Trophoblast cell (in vitro differentiated cells and primary cell): ENCODE measurements at places on chromosomes 7 and 10.

DNA sequence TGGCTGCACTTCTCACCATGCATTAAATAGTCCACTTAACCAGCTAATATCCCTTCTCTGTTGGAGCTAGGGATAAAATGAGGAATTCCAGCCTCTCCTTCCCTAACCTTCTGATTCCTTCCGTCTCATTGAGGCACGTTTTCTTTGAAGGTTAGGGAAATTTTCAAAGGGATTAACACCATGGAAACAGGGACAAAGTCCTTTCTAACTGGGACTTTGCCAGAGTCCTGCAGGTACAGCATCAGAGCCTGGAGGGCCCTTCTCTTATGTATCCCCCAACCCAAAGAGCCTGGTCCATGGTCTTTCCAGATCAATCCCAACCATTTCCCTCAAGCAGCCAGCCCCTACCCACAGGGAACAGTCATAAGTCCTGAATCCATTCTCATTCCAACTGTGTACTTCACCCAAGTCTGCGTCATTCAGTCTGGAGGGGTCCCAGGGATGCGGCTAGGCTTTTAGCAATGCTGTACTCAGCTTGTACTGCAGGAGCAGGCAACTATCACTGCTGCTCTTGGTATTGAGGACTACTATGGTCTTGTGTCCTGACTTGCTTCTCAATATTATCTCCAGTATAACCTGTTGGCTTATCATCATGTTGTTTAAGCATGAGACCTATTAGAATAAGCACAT is 34.6 kb upstream of the CROT start:
- H3K27ac ChIP-seq = no peak overlapping the region
- DNase-seq = no peak
- no peaks in the 10 kb centered on the region for H3K27me3 ChIP-seq
- H3K36me3 ChIP-seq = no peaks in the 10 kb centered on the region

- no peaks in the 10 kb centered on the region for H3K36me3 ChIP-seq
- no peak overlapping the region for H3K27ac ChIP-seq
- H3K4me3 ChIP-seq = no peak overlapping the region
- no peaks in the 10 kb centered on the region for H3K27me3 ChIP-seq
- no peaks in the 10 kb centered on the region for H3K4me1 ChIP-seq
These were observed 13.5 kb upstream of the ITIH2 start for GRCh38 chr10:7689591-7689990.

GRCh38 chr10:92130622-92131274 is 160.1 kb downstream of the CPEB3 start:
- H3K27ac ChIP-seq = no peak overlapping the region
- H3K4me3 ChIP-seq = no peak overlapping the region
- no peak for DNase-seq

- peak; percentile 67 for DNase-seq
- no peaks in the 10 kb centered on the region for H3K36me3 ChIP-seq
- no peak overlapping the region for H3K27ac ChIP-seq
- no peak overlapping the region for H3K4me3 ChIP-seq
These were observed 70.5 kb downstream of the AHR start for GRCh38 chr7:17368856-17369524.

DNA sequence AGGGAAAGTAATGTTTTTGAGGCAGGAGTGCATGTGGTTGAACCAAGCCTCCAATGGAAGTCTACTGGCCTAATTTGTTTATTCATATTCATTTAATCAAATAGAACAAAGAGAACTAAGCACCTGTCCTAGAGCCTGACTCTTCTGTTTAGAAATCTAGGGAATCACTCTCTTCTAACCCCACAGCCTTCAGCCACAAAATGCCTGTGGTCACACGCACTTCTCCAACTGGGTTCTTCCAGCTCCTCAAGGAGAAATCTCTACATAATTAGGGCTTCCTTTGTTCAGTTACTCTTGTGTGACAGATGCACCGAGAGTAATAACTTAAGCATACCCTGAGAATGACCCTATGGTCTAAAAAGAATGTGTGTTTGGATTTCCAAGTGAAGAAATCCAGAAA is 133.7 kb upstream of the NAMPT start:
- no peaks in the 10 kb centered on the region for H3K27me3 ChIP-seq
- H3K4me1 ChIP-seq = no peaks in the 10 kb centered on the region
- H3K4me3 ChIP-seq = no peak overlapping the region
- no peak overlapping the region for H3K27ac ChIP-seq
- no peaks in the 10 kb centered on the region for H3K36me3 ChIP-seq

- H3K4me1 ChIP-seq = no peaks in the 10 kb centered on the region
- H3K36me3 ChIP-seq = no peaks in the 10 kb centered on the region
- no peak overlapping the region for H3K27ac ChIP-seq
- H3K4me3 ChIP-seq = no peak overlapping the region
- no peak for DNase-seq
These were observed 577.7 kb upstream of the NRG3 start for GRCh38 chr10:81297292-81297691.

- DNase-seq = no peak
- no peaks in the 10 kb centered on the region for H3K27me3 ChIP-seq
- no peak overlapping the region for H3K27ac ChIP-seq
These were observed 124.9 kb upstream of the NEBL start for GRCh38 chr10:21021843-21022594.

DNA sequence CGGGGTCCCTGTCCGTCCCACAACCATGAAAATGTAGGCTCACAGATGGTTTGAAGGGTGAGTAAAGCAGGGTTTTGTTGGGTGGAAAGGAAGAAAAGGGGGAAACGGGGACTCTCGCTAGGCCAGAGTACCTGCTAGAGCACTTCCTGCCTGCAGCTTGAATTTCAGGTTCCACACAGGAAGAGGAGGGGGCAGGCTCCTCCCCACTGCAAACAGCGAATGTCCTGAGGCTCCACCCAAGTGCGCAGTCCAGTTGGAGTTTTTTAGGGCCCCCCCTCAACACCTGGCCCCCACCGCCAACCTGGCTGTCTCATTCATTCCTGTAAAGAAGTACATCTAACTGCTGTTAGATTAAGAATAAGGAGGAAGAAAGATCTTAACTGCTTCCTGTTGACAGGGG is 414.7 kb downstream of the SH2D4B start:
- no peaks in the 10 kb centered on the region for H3K4me1 ChIP-seq
- peaks cover 2% of the 10 kb centered on the region for H3K36me3 ChIP-seq
- no peak for DNase-seq
- H3K4me3 ChIP-seq = no peak overlapping the region
- H3K27me3 ChIP-seq = no peaks in the 10 kb centered on the region
- H3K27ac ChIP-seq = no peak overlapping the region
